HFF-Myc (cell line): ENCODE measurements at places on chromosomes 4 and X.

- DNase-seq = no peak
These were observed 6.2 kb downstream of the HNRNPD start for GRCh38 chr4:82367438-82368097.

DNA sequence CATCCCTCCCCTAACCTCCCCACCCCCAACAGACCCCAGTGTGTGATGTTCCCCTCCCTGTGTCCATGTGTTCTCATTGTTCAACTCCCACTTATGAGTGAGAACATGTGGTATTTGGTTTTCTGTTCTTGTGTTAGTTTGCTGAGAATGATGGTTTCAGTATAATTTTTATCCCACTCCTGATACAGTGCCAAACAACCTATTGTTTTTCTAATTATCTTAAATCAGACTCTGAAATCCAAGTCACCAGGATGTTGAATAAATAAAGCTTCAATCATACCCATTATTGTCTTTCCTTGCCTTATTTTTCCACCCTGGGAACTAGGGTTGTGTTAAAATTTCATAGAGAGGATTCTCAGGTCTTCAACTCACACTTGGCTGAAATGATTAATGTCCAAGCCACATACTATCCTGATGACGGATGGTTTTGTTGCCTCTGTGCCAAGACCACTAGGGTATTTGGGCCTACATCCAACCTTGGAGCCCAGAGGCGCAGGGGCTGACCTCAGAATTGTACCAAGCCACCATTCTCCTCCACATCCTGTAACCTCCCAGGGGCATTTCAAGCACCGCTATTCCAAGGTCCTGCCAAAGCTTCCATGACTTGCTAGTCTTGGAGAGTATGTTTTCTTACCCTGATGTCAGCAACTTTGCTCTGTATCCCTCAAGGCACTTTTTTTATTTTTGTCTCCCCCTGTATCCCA, 332.4 kb downstream of the ARHGAP24 start:
- DNase-seq = no peak

GRCh38 chrX:31590581-31591114, 518.8 kb upstream of the FTHL17 start:
- peak; percentile 24 for DNase-seq

- DNase-seq = no peak
These were observed 8.1 kb downstream of the ATP7A start for GRCh38 chrX:77918568-77918967.

- DNase-seq = no peak
These were observed 121.9 kb downstream of the RBMX2 start for GRCh38 chrX:130523460-130524394.

GRCh38 chr4:145609481-145610427, 9.4 kb upstream of the MMAA start:
- DNase-seq = peak; percentile 61

- no peak for DNase-seq
These were observed 173.7 kb downstream of the PTTG2 start for GRCh38 chr4:38133711-38134480.

DNA sequence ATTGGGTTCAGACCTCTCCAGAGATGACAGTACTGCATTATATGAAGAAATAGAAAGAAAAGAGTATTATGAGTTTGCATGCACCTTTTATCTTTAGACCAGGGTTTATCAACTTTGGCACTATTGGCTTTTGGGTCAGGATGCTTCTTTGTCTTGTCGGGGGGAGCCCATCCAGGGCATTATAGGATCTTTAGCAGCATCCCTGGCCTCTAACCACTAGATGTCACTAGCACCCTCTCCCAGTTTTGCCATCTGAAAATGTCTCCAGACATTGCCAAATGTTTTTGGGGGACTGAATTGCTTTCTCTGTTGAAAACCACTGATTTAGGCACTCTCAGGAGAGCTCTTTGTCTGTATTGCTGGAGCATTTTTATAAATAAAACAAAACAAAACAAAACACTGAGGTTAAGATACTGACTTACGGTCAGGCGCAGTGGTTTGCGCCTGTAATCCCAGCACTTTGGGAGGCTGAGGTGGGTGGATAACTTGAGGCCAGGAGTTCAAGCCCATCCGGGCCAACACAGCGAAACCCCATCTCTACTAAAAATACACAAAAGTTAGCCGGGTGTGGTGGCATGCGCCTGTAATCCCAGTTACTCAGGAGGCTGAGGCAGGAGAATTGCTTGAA, 23.6 kb downstream of the CA5B start:
- no peak for DNase-seq

- no peak for DNase-seq
These were observed 121.5 kb downstream of the REELD1 start for GRCh38 chr4:146335763-146336409.

DNA sequence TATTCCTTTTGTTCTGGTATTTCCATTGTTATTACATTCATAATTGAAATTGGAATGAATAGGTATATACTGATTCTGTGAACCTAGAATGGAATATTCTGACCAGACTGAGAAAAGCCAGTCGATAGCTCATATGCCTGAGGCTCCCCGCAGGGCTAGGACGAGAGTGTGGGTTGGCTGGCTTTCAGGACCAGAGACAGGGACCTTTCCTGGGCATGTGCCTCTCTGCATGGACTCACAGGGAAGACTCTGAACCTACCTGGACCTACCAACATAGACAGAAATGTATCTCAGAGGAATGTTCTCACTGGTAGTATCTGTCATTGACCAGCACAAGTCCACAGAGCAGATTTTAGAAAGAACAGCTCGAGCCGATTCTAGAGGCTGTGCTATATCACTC, 214.6 kb downstream of the FRMPD4 start:
- DNase-seq = no peak

DNA sequence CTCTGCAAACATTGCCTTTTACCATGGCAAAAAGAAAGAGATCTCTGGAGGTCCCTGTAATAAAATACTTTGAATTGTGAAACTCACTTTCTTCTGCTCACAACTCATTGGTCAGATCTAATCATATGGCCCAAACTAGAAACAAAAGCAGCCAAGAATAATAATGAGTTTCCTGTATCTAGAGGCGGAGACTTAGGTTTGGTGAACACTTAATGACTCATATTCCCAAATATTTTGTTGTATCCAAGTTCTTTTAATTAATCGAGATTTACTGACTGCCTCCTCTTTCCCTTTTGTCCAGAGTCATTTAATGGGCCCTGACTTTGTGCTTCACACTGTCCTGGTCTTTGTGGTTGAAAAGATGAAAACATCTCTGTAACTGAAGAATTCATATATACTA, 190.6 kb downstream of the CCSER1 start:
- peak; percentile 35 for DNase-seq

GRCh38 chrX:149648932-149649331, 17.3 kb upstream of the TMEM185A start:
- no peak for DNase-seq

- DNase-seq = peak; percentile 56
These were observed 40.5 kb upstream of the PRKG2 start for GRCh38 chr4:81255524-81255923.

GRCh38 chr4:17705107-17705506, 76.3 kb downstream of the FAM184B start:
- DNase-seq = no peak

DNA sequence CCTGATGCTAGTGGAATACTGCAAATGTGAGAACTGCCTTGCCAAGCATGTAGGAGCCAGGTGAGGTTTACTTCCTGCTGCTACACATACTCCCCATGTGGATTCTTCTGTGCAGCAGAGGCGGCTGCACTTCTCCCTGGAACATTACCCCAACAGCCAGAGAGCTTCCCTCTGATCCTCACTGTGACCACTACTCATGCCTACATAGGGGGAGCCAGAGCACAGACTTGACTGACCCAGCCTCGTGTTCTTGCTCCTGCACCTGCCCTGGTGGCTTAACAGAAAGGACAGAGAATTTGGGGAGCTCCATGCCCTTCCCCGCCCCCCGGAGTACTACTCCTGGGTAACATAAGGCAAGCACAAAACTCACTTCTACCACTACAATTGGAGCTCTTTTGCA, 38.4 kb downstream of the UGT2A2 start:
- no peak for DNase-seq
